Left ventricle myocardium inferior (tissue), 1 donor: ENCODE measurements at places on chromosomes 11 and 22.

GRCh38 chr11:117295438-117296137, 4.4 kb downstream of the BACE1-AS start:
- no peak for DNase-seq

GRCh38 chr11:131481303-131481702, 110.9 kb downstream of the NTM start:
- no peak for DNase-seq

GRCh38 chr22:35051791-35052190, 14.2 kb upstream of the ISX start:
- no peak for DNase-seq

GRCh38 chr11:95711945-95712221, 77.7 kb downstream of the FAM76B start:
- no peak for DNase-seq

DNA sequence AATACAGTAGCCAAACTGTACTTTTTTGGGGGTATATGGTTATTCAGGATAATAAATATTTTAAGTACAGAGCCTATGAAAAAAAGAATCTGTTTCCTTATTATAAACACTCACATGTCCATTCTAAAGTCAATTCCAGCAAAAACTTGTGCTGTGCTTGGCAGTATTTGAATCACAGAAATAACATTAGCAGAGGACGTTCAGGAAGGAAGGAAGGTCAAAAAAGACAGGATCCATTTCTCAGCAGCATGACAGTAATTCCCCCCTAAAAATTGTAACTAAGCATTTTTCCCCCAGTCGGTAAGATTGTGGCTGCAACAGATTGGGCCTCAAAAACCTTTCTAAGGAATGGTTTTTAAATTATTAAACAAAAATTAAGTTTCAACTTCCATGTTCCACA, 124.8 kb downstream of the ATG16L2 start:
- DNase-seq = no peak

GRCh38 chr11:61542024-61542461, 33.5 kb downstream of the LRRC10B start:
- DNase-seq = no peak

- DNase-seq = no peak
Measured at GRCh38 chr22:19879643-19879991, 24.9 kb upstream of the GNB1L start.

GRCh38 chr11:118295199-118295598, 9.3 kb upstream of the CD3E start:
- no peak for DNase-seq

GRCh38 chr22:39078329-39078728, 1.3 kb downstream of the APOBEC3G start:
- DNase-seq = no peak

- no peak for DNase-seq
Measured at GRCh38 chr22:50674606-50675552, 2.3 kb downstream of the SHANK3 start.

DNA sequence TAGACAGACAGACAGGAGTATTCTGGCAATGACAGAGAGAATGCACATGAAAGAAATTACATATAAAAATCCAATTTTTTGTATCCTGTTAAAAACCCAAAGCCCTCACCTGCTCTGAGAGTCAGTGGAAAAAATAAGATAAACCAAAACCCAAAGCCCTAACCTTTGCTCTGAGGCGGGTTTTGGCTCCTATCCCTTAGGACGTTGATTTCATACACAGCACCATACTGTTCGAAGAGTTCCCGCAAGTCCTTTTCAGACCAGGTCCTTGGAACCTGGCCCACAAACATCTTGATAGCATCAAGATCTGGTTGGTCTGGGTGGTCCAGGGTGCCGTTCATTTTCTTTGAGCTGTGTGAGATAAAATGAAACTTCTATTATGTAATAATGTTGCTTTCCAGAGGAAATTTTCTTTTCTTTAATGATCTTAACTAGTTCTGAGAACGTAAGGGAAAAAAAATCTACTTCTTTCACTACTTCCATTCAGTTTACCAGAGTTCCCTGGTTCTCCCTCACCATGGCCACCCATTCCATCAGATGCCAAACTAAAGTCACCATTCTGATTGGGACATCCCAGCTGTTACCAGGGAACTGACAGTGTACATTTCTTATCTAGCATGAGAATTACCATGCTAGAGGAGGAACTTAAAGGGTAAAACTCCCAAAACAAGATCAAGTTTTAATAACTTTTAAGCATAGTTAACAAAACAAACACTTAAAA, 39.9 kb upstream of the RAPSN start:
- DNase-seq = no peak

DNA sequence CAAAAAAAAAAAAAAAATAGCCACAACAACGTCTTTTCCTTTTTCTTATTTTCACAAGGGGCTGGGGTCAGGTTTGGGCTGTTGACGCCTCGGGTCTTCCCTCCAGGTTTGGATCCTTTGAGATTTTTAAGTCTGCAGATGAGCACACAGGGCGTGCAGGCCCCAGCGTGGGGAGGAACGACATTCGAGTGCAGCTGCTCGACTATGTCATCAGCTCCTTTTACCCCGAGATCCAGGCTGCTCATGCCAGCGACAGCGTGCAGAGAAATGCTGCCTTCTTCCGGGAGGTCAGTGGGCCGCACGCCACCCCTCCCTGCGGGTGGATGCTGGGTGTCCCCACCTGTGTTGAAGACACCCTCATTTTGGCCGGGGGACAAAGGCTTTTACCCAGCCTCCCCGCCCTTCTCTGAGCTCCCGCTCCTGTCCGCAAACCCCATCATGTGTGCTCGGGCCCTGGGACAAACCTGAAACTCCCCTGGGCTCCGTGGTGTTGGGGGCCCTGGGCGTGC, 7.7 kb downstream of the SELENOO start:
- DNase-seq = no peak

GRCh38 chr22:47095395-47096122, 333.1 kb downstream of the TBC1D22A start:
- DNase-seq = no peak

DNA sequence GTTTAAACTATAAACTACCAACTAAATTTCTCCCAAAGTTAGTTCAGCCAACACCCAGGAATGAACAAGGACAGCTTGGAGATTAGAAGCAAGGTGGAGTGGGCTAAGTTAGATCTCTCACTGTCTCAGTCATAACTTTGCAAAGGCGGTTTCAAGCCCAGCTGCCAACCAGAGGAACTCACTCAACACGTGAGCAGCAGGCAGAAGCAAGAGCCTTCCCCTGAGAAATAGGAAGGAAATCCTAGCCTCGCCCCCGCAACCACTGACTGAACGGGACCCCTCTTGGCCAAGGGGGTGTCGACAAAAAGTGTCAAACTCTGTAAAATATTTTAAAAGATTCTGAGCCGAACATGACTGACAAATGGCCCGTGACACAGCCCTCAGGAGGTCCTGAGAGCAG, 4.4 kb upstream of the KRTAP5-9 start:
- no peak for DNase-seq

DNA sequence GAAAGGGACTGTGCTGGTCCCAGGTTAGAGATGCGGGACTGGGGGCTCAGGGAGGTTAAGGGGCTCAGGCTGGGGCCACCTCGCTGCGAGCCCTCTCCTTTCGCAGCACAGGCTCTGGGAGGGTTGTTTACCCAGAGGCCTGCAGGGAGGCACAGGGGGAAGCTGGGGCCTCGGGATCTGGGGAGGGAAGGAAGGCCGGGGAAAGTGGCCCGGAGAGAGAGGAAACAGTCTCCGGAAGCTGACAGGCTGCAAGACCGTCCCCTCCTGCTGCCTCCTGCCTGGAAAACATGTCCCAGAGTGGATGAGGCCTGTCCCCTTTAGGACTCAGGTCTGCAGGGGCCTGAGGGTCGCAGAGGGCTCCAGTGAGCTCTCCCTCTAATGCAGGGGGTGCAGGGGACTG, 45.4 kb downstream of the MYO7A start:
- DNase-seq = no peak

DNA sequence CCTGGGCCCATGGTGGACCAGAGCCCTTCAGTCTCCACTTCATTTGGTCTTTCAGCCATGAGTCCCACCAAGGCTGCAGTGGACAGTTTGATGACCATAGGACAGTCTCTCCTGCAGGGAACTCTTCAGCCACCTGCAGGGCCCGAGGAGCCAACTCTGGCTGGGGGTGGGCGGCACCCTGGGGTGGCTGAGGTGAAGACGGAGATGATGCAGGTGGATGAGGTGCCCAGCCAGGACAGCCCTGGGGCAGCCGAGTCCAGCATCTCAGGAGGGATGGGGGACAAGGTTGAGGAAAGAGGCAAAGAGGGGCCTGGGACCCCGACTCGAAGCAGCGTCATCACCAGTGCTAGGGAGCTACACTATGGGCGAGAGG, 4.3 kb downstream of the ZBTB16 start:
- no peak for DNase-seq

DNA sequence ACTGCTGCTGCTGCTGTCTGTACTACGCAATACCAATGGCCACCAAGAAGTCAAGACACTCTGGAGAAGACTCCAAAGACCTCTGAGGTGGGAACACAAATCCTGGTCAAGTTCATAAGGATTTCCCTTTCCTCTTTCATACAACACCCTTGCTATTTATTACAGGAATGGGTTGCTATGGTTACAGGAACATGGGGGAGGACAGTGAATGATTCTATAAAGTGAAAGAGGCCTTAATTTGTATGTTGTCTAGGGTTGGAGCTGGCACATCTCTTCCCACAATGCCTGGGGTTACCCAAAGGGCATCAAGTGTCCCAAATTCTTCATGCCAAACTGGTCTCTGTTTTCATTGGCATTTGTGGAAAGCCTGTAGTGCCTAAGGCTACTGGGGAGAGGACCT, 11.4 kb upstream of the SEC14L3 start:
- DNase-seq = no peak

DNA sequence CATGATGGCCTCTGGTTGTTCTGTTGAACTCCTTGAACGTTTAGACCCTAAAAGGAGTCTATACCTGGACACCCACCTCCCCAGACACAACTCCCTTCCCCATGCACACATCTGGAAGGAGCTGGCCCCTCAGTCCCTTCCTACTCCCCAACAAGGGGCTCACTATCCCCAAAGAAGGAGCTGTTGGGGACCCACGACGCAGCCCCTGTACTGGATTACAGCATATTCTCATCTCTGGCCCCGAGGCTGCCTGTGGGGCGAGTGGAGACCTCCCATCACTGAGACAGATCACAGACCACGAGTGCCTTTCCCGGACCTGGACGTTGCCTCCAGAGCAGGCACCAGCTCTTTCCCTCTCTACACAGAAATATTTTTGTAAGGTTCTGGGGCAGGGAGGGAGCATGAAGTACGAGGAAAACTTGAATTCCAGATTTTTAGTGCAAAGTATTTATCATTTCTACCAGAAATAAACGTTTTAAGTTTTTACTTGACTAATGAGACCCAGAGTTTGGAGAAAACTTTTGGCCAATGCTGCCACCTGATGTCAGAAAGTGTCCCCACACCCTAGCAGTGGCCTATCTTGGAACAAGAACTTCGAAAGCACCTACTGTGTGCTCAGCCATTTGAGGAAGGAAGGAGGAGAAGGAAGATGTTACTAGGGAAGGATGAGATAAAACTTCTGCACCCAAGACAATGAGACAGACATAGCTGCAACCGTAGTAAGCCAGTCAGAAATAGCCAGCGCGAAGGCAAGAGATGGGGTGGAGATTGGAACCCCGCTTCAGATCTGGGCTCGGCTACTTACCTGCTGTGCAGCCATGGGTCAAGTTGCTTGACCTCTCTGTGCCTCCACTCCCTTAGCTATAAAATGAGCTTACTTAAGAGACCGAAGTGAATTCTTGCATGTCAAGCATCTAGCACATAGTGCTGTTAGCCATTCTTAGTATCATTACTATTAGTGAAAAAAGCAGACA, 10.2 kb upstream of the POU2F3 start:
- DNase-seq = no peak

- DNase-seq = peak; percentile 57
Measured at GRCh38 chr22:35023692-35024363, 42.1 kb upstream of the ISX start.

DNA sequence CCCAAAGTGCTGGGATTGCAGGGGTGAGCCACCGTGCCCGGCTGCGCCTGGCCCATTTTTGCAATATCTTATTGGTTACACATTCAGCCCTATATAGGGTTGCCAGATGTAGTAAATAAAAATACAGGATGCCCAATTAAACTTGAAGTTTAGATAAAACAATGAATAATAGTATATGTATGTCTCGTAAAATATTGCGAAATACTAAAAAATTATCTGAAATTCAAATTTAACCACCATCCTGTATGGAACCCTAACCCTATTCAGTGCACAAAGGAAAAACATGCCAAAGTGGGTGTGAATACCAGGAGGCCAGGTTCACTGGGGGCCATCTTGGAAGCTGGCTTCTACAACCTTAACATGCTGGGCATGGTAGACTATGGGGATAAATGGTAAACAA, 5.2 kb upstream of the TFIP11 start:
- no peak for DNase-seq

- no peak for DNase-seq
Measured at GRCh38 chr11:1237128-1237580, 14.3 kb downstream of the MUC5B start.

DNA sequence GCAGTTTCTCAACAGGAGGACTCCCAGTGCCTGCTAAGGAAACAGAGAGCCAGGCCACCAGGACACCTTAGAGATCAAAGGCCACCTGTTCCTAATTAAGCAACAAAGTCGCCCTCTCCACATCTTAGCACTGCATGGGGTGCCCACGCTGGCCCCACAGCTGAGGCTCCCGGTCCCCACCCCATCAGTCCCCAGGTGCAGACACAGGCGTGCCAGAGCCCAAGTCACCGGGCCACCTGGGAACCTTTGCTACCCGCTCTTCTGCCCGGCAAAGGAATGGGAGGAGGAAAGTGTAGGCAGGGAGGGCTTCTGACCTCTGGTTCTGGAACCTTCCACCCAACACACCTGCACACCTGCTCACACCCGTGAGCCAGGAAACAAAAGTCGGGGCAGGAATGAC, 85.5 kb upstream of the PRR5 start:
- no peak for DNase-seq

DNA sequence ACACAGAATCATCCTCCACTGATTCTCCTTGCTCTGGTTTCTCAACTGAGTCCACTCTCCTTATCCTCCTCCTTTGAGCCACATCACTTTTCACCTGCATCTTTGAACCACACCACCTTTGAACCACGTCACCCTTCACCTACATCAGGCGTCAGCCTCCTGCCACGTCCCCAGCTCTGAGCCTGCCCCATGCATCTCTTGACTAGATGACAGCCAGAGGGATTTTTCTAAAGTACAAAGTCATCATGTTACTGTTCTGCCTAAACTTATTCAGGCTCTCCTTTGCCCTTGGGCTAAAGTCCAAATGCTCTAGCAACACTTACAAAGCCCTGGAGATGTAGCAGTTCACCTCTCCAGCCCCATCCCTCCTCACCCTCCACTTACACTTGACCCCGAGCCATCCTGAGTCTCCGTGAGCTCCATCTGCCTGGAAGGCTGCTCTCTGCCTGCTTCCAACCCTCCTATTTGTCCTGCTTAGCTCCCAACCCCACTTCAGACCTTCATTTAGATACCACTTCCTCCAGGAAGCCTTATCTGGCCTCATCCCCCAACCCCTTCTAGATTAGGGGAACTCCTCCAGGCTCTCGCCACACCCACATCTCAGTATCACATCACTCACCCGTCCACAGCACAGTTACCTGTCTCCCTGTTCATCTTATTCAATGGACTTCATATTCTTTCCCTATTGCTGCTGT, 3.7 kb upstream of the MS4A10 start:
- DNase-seq = no peak

GRCh38 chr22:44698531-44699421, 3.2 kb upstream of the PRR5 start:
- DNase-seq = no peak

- DNase-seq = no peak
Measured at GRCh38 chr11:64718084-64718779, 4.8 kb downstream of the NRXN2 start.
